Adipocyte (in vitro differentiated cells): ENCODE measurements at places on chromosomes 5 and 9.

- DNase-seq, result peak; percentile 94
These were observed at the start of gene TRPM6 for GRCh38 chr9:74887041-74887980. Gene TRPM6 (minus strand): TSS chr9:74887921. CDS start chr9:74887856, 65 bp downstream.

GRCh38 chr9:124353811-124354274 is 61.4 kb downstream of the PSMB7 start:
- peak; percentile 28 for DNase-seq

DNA sequence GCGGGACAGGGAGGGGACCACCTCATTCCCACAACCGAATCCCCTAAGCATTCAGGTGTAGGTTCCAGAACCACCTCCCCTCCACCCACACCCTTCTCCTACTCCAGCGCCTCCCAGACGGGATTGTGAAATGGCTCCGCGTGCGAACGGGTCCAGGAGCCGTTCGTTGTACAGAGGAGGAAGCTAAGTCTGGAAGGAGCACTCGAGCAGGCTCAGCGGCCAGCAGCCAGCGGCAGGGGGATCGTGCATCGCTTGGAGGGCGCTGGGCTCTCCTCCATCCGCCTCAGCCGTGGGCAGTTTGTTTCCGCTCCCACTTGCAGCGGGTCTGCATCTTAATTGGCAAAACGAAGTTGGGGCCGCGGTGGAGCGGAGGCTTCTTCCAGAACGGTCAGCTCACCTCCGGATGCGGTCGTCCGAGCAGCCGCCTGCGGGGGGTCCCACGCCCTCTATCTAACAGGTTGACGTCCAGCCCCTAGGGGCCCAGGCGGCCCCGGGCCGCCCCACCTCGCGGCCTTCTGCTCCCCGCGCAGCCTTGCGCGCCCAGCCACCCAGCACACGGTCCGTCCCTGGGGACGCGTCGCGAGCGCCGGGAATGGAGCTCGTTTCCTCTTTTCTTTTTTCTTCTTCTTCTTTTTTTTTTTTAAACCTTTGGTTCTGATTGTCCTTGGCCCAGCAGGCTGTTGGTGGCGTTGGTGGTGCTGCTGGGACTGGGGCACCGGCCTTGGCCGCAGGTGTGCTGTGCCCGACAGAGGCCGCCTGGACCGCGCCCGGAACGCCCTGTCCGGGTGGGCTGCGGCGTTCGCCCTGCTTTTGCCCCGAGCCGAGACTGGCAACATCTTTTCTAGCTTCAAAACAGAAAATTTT is 3.9 kb upstream of the BARX1 start:
- peak; percentile 65 for DNase-seq

DNA sequence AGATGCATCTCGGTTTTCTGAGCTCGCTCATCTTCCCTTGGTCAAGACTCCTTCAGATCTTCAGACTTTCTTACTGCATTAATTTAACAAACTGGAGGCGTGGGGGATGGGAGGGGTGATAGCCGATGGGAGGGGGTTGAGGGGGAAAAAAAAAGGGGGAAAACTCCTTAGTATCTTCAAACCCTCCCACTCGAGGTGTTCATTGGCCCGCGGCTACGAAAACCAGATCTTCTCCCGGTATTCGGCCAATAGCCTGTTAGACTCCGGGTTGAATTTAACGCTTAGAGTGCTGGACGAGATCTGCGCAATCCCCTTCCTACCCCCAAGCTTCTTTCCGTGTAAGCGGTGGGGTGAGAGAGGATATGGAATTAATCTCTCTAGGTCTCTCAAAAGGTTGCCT is 689 bp upstream of the GLRA1 start:
- DNase-seq, result no peak

GRCh38 chr9:36144309-36145232 is 8.0 kb downstream of the GLIPR2 start:
- no peak for DNase-seq

GRCh38 chr5:178462076-178462475 is 128.1 kb downstream of the COL23A1 start:
- DNase-seq, result no peak

DNA sequence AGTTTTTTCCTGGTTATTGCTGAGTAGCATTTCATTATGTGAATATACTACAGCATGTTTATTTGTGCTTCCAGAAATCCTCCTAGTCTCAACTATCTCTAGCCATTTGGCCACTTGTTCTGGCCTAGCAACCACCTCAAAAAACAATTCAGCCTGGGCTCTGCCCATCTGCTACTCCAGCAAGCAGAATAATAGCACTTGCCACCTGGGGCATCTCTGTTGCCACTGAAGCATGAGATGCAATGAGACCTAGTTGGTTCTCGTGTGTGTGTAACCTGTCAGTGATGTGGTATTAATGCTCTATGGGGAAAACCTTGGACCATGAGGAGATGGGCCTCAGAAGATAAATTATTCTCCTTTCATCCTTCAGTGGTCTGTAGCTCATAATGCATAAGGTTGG is 129.5 kb downstream of the RNF180 start:
- DNase-seq, result no peak

DNA sequence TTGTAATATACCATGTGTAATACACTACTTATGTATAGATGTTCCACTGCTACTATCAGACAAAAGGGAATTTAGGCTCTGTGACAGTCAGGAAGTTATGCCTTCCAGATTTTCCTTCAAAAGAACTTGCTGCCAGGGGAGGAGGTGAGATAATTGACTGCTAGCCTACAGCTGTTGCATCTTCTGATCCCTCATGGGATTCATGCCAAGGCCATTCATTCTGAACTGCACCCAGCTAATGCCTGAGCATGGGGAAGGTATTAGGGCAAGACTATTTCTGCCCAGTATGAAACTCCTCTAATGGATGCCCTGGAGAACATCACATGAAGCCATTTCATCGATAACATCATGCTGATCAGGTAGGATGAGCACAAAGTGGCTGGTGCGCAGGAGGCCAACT is 746.5 kb upstream of the ZNF608 start:
- no peak for DNase-seq

DNA sequence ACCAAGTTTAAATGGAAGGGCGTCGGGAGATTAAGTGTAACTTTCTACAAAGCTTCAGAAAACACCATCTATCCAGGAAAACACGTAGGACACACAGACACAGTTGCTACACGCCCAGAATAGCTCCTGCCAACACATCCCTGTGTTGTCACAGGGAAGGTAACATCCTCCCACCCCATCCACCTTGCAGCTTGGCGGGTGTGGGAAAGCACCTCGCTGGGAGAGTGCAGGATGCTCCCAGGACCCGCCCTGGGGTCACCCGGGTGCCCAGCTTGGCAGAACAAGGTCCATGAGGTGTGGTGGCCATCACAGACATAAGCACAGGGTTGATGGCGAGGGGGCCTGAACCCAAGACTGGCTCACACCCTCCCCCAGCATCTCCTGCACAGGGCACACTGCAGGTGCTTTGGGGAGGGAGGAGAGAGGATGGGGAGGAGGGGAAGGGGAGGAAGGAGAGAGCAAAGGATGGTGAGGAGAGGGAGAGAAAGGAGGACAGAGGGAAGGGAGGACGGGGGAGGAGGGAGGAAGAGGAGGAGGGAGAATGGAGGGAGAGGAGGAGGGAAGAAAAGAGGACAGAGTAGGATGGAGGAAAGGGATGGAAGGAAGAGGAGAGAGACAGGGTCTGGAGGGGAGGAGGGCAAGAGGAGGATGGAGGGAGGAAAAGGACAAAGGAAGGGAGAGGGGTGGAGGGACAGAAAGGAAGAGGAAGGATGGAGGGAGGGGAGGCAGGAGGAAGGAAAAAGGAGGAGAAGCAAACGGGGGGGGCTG is 37.2 kb downstream of the GOLM1 start:
- no peak for DNase-seq

- DNase-seq, result no peak
These were observed 37.1 kb upstream of the KCNMB1 start for GRCh38 chr5:170426149-170426767.

DNA sequence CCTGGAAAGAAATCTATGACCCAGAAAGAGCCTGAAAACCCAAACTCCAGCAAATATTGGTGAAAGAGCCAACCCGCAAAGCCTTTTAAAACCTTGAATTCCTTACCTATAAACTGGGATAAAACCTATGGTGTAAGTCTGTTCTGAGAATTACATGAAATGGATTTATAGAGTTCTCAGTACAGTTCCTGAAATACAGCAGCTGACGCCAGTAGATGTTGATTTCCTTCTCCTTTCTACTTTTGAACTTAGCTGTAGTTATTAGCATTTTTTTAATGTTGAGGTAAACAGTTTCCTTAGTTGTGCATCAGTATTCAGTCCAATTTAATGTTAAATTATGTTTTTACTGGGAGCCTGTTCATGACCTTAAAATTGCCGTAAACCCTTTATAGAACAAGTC is 3.7 kb downstream of the SPIN1 start:
- DNase-seq, result no peak

- peak; percentile 80 for DNase-seq
These were observed 34.1 kb upstream of the PLIN2 start for GRCh38 chr9:19161257-19162025.

- DNase-seq, result peak; percentile 15
These were observed 105.8 kb upstream of the PCSK1 start for GRCh38 chr5:96538808-96539250.

GRCh38 chr5:160311491-160312133 is 752 bp downstream of the CCNJL start:
- DNase-seq, result peak; percentile 64

- DNase-seq, result no peak
These were observed 736.7 kb upstream of the WWC1 start for GRCh38 chr5:167554564-167555290.

DNA sequence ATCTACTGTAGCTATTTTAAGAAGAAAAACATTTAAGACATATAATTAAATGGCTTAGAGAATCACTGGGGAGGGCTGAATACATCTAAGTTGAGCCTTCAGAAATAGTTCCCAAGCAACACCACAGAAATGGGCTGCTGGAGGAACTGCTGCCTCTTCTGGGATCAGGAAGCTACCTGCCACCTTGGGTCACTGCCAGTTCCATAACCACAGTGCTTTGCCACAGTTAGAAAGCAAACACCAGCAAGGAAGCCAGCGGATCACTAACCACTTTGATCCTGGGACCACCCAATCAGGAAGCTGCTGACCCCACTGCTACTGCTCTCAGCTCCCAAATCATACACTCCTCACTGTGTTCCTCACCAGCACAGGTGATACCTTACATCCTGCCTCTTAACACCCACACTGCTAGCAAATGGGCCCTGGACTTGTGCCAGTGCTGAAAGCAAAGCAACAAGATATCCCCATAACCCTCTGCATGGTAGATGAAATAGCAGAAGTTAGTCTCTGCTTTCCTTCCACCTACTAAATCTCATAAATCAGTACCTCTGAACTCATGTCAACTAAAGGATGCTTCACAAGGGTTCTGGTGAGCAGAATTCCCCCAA is 346.9 kb downstream of the DEPDC1B start:
- no peak for DNase-seq

- peak; percentile 91 for DNase-seq
These were observed 133.4 kb downstream of the TRPM3 start for GRCh38 chr9:70987986-70988385.

GRCh38 chr9:752201-752600 is 89.3 kb upstream of the DMRT1 start:
- DNase-seq, result peak; percentile 88

- no peak for DNase-seq
These were observed 7.5 kb upstream of the CCDC69 start for GRCh38 chr5:151231359-151231758.

DNA sequence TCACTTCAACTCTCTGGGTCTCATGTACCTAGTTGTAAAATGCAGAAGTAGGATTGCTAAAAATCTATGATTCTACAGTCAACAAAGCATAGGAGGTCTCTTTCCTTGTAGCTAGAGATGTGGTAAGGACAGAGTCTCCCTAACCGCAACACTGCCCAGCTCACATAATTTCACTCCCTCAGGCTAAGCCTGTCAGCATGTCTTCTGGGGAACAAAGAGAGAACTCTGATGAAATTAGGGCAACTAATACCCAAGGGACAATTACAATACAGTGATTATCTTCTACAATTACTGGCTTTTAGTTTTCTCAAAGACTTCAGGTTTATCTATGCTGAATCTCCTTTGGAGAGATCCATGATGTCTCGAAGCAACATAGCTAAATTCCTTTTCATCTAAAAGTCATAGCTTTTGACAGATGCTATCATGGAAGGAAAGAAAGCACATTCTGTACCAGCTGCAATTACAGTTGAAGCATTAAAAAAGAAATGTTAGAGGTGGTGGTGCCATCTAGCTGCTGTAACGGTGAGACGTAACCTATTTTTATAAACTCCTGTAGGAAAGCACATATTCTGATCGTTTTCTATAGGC is 141.1 kb upstream of the TARS1 start:
- DNase-seq, result peak; percentile 93

DNA sequence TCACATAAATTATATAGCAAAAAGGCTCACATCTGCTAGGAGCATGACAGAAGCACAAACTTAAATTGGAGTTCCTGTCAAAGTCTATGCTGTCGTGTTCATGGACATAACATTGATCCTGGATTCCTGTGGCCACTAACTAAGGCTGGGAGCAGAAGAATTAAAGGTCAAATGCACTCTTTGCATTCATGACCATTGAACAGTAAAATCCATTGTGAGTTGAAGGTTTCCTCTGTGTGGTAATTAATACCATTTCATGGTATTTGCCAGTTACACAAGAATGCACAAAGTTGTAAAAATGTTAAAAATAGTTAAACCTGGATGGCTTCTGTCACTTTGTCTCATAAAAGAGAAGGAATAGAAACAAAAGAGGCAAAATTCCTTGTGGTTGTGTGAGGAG is 242.6 kb downstream of the NPR3 start:
- no peak for DNase-seq

GRCh38 chr5:55176176-55176818 is 3.3 kb upstream of the CDC20B start:
- peak; percentile 59 for DNase-seq

DNA sequence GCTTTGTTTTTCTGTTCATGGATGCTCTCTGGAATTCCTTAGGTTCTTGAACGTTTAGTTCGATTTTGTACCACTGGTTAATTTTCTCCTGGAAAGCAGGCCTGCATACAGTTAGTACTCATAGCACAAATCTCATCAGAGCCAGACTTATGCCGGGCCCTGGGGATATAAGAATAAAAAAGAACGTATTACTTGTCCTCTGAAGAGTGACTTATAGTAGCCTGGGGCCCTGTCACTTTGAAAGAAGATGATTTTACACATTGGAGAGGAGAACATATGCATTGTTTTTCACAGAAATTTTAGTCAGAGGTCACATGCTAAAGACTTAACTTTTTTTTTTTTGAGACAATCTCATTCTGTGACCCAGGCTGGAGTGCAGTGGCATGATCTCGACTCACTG is 50.3 kb downstream of the ZNF462 start:
- DNase-seq, result no peak

- peak; percentile 71 for DNase-seq
These were observed 57.7 kb downstream of the MAPKAP1 start for GRCh38 chr9:125649315-125649714.

DNA sequence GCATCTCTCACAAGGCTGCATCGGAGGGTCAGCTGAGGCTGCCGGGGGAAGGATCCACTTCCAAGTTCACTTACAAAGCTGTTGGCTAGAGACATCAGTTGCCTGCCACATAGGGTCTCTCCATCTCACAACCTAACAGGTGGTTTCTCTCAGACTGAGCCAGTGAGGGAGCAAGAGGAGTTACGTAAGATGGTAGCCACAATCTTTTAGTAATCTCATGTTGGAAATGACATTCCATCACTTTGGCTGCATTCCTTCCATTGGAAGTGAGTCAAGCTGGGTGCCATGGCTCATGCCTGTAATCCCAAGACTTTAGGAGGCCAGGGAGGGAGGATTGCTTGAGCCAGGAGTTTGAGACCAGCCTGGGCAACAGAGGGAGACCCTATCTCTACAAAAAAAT is 7.4 kb upstream of the GRK6 start:
- DNase-seq, result peak; percentile 52
